HuH-7.5 (cell line): ENCODE measurements at places on chromosomes 5 and 9.

DNA sequence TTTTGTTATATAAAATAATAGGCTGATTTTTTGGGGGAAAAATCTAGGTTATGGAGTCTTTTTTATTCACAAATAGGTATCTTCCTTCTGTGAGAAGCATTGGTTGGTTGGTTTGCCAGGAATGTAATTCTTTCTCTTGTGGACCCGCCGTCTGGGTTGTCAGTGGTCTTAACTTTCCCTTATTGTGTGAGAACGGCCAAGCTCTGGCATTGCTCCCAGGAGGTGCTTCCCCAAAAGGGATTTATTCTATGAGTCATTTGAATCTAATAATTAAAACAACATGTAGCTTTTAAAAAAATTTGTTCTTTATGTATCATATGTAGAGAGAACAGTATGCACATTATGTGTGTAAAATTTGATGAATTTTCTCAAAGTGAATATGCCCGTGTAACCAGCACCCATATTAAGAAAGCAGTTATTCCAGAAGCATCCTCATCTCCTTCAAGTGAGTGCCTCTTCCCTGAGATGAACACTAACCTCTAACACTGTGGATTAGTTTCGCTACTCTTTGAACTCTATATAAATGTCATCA, 114.4 kb downstream of the MAST4 start:
- DNase-seq, result no peak

- no peak for DNase-seq
These were observed 210.1 kb upstream of the TBCA start for GRCh38 chr5:77986261-77986660.

GRCh38 chr9:115267790-115268189, 149.8 kb upstream of the TNC start:
- DNase-seq, result no peak

- DNase-seq, result no peak
These were observed 155.1 kb downstream of the MAT2B start for GRCh38 chr5:163660486-163660885.

DNA sequence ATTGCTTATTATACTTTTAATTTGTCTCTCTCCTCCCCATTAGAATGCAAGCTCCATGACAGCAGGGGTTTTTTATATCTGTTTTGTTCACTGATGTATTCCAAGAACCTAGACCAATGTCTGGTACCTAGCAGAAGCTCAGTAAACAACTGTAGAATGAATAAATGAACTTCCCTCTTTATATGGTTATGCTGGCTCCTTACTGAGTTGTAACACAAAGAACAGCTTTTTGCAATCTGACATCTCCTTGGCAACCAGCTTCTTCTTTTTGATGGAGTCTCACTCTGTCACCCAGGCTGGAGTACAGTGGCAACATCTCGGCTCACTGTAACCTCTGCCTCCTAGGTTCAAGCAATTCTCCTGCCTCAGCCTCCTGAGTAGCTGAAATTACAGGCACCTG, 13.6 kb downstream of the TRMO start:
- no peak for DNase-seq

- DNase-seq, result no peak
These were observed 56.3 kb upstream of the EXOC3 start for GRCh38 chr5:386432-387341.

- no peak for DNase-seq
These were observed 92.4 kb downstream of the NFIB start for GRCh38 chr9:14221558-14221957.

DNA sequence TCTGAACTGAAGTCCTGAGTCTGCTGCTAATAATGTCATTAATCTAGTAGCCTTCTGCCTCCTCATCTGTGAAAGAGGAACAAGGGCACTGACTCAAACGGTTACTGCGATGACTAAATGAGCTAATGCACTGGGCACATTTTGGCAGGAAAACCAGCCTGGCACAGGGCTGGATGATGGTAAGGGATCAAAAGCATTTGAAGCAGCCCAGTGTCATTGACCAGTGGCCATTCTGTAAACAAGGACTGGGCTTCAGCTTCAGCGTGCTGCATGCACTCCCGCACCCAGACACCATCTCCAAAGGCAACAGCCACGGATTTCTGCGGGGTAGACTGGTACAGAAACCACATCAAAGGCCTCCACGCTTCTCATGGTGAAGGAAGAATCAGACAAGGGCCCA, 8.0 kb downstream of the GCNT4 start:
- DNase-seq, result no peak

GRCh38 chr9:14400658-14400995, 86.7 kb upstream of the NFIB start:
- no peak for DNase-seq

GRCh38 chr9:125380406-125380805, 118.8 kb downstream of the GAPVD1 start:
- no peak for DNase-seq
